Transverse colon (tissue), 4 donors: ENCODE measurements at places on chromosomes 7 and 10. TPM values are rescaled to one million over a fixed set of nuclear protein-coding genes. Genes with fewer than 3 reads are reported as not detected.

Gene TACC2
- 93.8 TPM for total RNA-seq

GRCh38 chr10:130656582-130657133 is 520.5 kb downstream of the GLRX3 start:
- DNase-seq, result no peak

GRCh38 chr7:3641582-3641981 is 340.5 kb downstream of the SDK1 start:
- no peak for DNase-seq

DNA sequence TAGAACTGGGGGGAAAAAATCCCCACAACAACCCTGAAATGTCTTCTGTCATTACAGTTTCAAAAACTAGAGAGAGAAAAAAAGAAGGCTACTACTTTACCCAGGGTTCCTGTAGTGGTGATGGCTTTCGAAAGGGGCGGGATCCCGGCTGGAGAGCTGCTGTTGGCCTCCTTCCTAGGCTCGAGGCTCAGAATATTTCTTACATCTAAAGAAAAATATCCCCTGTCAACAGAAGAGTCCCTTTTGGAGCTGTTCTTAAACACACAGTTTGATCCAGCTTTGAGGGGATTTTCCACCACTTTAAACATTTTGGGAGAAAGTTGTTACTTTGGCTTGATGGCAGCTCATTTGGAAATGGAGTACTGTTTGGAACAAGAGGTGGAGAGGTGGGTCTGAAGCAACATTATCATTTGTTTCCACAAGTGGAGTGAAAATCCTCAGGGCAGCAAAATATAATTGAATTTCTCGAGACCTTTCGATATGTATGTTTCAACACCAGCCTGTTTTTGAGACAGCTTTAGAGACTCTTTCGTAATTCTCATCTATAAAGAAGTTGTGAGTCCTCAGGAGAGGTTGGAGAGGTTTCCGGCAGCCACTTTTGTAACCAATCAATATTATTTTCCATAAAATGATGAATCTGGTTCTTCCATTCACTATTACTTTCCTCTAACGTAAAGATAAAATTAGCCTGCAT is 5.1 kb downstream of the HOXA13 start:
- DNase-seq, result peak; percentile 38

Gene ZNF853
- 2.9 TPM for total RNA-seq

DNA sequence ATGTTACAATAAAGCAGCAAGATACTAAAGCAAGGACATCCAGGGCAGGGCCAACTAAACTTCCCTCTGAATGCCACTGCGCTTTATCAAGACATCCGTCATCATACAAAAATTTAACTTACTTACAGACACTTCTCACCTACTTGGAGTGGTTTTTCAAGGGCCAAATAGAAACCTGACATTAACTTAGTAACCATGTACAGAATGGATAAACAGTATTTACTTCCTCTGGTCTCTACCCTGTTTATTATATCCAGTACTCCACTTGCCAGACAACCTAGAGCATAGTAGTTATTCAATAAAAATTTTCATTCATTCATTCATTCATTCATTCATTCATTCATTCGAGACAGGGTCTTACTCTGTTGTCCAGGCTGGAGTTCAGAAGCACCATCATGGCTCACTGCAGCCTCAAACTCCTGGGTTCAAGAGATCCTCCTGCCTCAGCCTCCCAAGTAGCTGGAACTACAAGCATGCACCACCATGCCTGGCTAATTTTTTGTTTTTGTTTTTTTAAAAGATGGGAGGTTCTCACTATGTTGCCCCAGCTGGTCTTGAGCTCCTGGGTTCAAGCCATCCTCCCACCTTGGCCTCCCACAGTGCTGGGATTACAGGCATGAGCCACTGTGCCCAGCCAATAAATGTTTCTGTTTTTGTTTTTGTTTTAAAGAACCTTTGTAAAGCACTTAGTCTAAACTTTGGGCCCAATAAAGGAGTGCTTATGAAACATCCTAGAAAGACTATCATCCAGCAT is 19.0 kb downstream of the SMURF1 start:
- no peak for DNase-seq

Gene AKR1C2
- total RNA-seq, result 43.0 TPM

DNA sequence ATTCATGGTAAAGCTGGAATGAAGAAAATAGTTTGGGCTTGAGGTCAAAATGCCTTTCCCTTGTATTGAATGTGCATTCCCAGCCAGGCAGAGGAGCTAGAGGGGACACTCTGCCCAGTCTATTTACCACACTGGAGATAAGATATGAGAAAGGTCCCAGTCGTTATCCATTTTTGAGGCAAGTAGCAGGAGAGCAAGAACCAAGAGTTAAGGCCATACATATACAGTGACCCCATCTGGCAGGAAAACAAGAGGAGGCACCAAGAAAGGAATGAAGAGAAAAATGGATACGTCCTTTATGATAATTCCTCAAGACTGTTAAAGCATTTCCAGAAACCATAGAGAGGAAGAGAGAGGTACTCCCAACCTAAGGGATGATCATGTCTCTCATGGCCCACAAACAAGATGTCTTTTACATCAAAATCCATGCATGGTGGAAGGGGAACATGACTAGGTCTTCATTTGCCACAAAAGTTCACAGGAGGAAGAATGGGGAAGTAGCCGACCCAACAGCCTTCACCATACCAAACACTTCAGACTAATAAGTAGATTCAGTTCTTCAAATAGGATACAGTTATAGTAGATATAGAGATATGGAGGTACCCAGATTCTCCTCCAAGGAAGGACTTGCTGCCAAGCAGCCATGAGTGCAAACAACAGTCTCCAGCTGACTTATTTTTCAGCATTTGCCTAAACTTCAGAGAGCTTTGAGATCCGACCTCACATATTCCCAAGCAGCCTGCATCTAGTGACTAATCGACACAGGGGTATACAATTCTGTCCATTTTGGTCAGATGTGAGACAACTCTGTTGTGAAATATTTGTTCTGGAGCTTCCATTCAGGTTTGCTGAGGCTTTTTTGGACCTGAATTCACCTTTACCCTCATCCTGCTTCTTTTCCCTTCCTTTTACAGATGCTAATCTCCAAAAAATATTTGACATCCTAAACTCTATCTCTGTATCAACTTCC is 61.1 kb upstream of the CCDC71L start:
- no peak for DNase-seq

GRCh38 chr10:99748823-99749451 is 16.9 kb downstream of the CUTC start:
- no peak for DNase-seq

DNA sequence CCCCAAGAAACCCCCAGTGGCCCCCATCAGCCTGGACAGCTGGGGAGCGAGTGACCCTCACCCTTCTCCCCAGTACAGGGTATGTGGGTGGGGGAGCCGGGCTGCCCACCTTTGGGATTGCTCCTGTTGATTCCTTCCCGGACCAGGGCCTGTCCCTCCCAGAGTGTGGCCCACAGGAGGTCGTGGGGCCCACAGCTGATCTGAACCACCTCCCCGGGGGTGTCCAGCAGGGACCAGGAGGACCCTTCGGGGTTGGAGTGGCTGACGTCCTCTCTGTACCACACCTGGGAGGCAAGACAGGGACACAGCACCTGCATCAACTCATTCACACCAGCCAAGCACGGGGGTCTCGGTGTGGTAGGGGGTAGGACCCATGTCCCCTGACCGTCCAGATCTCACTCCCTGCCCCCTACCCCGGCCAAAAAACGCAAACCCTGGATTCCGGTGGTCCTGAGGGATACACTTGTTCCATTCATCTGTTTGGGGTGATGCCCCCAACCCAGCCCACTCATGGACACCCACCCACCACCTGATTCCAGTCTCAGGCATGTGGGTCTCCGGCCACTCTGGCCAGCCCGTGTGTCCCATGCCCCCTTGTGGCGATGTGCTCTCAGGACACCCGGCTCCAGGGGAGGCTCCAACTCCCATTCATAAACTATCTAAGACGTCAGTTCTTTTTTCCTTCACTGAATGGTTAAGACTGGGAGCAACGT is 10.9 kb downstream of the TECPR1 start:
- peak; percentile 41 for DNase-seq

Gene FRAT2
- 46.6 TPM for total RNA-seq

Gene ITPRID1
- 3.0 TPM for total RNA-seq

Gene MRC1
- total RNA-seq, result 22.1 TPM

DNA sequence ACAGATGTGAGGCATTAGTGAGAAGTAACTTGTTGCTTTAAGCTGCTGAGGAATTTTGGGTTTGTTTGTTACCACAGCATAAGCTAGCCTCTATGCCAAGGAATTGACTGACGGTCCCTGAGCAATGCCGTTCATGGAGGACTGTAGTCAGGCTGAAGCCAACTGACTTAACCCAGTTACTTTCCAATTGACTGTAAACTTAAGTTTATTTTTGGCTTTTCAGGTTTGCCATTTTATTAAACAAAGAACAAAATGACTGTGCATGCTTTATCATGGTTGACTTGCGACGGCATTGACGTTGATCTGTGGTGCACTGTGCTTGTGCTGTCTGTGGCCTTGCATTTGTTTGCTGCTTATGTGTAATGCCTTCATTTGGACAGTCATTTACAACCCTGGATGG is 53.5 kb downstream of the DNAJB9 start:
- DNase-seq, result no peak

GRCh38 chr7:129855234-129855673 is 97.5 kb downstream of the UBE2H start:
- no peak for DNase-seq

Gene EBLN1
- not detected for total RNA-seq

DNA sequence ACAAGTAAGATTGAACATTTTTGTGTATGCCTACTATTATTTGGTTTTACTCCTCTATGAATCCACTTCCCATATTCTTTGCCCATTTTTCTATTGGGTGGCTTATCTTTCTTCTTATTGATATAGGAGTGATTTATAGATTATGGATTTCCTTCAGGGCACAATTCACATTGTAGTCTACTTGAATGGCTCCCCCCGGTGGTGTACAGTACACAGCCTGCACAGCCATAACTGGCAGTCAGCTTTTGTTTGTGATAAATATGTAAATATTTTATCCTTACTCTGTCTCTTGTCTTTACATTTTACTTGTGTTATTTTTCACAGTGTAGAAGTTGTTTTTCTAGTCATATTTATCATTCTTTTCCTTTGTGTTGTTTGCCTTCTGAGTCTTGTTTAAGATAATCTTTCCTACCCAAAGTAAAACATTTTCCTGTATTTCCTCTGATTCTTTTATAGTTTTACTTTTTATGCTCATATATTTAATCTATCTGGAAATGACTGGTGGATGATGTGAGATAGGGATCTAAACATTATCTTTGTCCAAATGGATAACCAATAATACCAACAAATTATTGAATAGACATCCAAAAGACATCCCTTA is 23.9 kb upstream of the CALD1 start:
- no peak for DNase-seq

DNA sequence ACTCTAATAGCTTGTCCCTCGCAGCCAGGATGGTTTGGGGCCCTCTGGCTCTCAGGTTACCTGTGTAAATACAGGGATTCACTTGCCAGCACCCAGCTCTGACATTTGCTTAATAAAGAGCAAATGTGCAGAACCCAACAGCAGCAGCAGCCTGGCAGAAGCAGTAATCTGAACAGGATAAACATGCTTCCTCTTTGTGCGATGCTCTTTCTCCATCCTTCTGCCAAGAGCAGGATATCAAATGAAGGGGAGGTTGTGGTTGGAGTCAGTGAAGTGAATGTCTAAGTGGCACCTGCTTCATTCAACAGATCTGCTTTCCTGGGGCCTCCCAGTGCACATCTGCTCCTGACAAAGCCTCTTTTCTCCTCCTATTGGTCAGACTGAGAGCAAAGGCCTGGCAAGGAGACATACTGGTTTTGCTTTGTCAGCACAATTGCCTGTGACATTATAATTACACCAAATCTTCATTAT is 130.3 kb downstream of the NRF1 start:
- DNase-seq, result no peak

GRCh38 chr10:33204031-33204430 is 130.4 kb downstream of the NRP1 start:
- no peak for DNase-seq

GRCh38 chr7:28329661-28330363 is 82.5 kb upstream of the CREB5 start:
- peak; percentile 21 for DNase-seq

Gene SHH
- 3.7 TPM for total RNA-seq

Gene CRPPA
- total RNA-seq, result 2.6 TPM

GRCh38 chr7:40795607-40796006 is 660.8 kb downstream of the SUGCT start:
- DNase-seq, result no peak

Gene C10orf62
- not detected for total RNA-seq

DNA sequence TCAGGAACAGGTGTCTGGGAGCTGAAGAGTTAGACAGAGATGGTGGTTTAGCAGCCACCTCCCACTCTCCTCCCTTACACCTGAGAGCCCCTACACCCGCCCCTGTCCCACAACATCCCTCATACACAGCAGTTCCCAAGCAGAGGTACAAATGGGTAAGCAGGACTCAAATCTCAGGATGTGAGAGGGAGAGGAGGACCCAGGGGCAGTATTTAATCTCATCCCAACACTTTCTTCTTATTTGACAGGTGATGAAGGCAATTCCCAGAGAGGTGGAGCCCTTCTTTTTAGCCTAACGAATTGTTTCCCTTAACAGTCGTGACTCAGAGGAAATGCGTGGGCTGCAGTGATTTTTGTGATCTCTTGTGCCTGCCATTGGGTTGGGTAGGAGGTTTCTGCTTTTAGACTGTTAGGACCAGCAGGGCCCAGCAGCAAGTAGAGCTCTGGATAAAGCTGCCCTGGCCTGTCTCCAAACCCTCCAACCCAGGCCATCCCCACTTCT is 191.3 kb downstream of the HECW1 start:
- DNase-seq, result no peak

Gene ADCY1
- total RNA-seq, result not detected

DNA sequence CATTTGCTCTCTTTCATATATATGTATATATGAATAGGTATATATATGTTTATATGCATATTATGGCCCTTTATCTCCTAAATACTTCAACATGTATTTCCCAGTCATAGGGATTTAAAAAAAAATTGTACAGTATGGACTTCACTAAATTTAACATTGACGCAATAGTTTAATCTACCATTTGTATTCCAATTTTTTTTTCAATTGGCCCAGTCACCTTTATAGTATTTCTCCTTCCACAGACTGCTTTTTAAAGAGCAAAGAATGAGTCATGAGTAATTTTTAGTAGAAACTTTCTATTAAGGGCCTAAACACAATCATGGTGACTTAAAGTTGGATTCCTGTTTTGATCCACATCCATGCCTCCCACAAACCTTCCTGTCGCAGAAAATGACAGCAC is 20.5 kb downstream of the CCSER2 start:
- DNase-seq, result no peak

Gene FGL2
- 33.3 TPM for total RNA-seq

- no peak for DNase-seq
These were observed 9.7 kb downstream of the ABLIM1 start for GRCh38 chr10:114648368-114648767.
